ENCODE measurements at places on chromosomes 4 and X.
A peak's percentile ranks its signal among the peaks of the same experiment; 100 is the strongest.

GRCh38 chr4:10342866-10343265 is 114.4 kb downstream of the ZNF518B start:
- no peak for DNase-seq

DNA sequence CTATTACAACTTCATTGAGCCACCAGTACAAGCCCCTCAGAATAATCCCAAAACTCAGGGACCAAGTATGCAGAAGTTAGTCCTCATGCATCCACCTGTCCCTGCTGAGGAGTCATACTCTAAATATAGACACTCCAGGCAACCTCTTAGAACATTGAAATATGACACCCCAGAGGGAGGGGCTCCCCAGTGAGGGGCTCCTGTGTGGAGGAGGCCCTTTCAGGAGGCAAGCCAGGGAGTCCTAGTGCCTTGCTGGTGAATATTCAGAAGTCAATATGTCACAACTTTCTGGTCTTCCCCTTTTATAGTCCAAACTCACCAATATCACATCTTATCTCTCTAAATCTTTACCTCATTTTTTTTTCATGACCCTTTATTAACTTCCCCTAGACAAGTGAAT is 1.6 kb upstream of the ARMCX6 start:
- no peak for DNase-seq

DNA sequence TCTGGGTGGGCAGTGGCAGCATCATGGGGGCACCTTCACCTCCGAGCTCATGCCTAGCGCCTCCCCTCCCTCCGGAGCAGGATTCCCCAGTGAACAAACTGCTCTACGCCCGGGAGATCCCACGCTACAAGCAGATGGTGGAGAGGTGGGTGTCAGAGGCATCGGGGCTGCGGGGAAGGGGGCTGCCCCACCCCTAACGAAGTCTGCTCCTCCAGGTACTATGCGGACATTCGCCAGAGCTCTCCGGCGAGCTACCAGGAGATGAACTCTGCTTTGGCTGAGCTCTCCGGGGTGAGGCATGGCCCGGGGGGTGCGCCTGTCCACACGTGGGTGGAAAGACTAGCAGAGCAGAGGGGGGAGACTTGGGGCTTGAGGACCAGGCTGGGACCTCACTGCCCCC is 2.7 kb upstream of the SRPK3 start:
- DNase-seq, result no peak

- DNase-seq, result peak; percentile 27
Measured at GRCh38 chr4:10925996-10926395, 241.4 kb upstream of the CLNK start.

DNA sequence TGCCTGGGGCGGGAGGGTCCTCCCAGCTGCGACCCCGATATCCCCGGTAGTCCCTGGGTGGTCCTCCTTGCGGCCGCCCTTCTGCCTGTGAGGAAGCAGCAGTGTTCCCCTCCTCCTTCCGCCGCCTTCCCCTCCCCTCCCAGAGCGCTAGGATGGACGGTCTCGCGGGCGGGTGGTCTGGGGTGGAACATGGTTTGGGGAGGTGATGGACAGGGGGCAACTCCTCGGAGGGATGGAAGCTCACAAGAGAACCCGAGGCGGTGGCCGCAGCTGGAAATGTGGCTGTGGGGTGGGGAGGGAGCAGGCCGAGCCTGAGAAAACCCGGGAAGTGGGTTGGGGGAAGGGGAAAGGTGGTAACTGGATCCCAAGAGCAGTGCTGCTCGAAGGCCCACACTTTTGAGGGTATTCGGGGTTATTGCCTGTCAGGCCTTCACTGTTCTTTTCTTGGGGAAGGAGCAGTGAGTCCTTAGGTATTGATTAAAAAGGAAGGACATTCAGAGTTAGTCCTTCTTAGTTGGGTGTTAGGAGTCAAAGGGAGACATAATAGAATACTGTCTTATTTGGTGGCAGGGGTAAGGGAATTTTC is 581 bp downstream of the UBE2K start:
- peak; percentile 45 for DNase-seq

DNA sequence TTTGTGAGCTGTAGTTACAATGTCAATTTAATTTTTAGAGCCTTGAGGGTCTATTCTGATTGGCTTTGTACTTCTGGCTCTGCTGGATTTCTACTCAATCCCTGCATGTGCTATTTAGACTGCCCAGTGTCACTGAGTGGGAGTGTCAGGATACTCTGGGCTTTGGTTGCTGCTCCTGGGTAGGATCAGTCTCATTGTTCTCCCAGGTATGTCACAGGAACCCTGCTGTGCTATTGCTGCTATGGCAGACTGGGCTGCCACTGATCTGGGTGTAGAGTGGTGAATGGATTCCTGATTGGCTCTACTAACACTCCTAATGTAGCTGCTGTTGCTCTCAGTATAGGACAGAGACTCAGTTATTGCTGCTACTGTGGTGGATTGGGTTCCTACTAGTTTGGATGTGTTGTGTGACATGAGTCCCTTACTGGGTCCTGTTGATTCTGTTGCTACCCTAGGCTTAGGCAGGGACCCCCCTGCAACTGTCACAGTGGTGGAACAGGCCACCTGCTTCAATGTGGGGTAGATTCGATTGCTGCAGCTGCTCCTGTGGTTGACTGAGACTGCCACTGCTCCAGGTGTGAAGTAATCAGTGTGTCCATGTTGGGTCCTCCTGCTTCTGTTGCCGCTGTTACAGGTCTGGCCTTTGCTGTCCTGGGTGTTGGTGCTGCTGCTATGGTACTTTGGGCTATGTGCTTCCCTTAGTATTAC is 707.8 kb upstream of the AMOT start:
- no peak for DNase-seq

DNA sequence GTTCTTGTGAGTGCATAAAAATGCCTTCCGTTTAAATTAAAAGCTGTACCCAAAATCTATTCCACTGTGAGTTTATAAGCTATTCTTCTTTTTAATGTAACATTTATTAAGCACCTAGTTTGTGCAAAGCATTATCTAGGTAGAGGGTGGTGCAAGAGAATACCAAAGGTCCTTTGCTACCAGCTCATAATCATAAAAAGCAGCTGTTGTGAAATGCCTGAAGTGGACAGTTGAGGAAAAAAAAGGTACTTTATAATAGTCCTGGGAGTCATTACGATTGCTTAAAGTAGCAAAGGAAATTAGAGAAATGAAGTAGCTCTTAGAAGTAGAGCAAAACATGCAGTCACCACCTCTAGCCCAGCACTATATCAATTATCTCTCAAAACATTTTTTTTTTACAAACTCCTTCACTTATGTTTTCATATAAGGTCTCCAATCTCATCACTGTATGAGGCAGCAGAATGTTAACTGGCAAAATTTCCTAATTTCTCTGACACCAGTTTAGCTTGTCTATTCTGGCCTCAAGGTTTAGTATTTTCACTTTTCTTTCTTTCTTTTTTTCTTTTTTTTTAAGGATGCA is 2.1 kb downstream of the MBNL3 start:
- no peak for DNase-seq

DNA sequence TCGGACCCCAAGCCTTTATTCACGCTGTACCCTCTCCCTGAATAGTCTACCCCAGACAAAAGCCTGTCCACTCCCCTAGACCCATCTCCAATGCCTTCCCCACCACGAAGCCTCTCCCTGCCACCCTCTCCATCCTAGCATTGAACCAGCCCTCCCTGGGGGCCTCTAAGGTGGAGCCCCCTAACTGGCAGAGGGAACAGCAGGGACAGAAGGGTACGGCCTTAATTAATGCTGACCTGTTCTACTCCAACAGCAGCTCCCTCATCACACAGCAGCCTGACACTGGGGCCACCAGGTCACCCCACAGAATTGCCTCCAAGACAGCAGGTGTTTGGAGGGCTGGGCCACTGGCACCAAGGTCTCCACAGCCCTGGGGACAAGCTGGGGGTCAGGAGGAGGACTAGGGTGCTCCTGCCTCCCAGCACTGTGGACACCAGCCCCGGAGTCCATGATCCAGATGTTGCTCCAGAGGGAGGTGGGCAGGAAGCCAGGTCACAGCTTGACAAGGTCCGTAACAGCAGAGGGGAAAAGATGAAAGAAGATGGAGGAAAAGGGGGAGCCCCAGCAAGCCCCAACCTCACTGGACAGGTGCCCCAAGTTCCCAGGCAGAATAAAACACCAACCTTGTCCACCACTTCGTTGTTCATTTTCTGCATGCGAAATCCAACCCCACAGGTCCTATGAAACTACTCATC is 3.7 kb downstream of the CRMP1 start:
- DNase-seq, result no peak

GRCh38 chrX:106780264-106780663 is 22.2 kb upstream of the TBC1D8B start:
- no peak for DNase-seq

- DNase-seq, result no peak
Measured at GRCh38 chr4:4474476-4474875, 67.4 kb downstream of the STX18 start.

GRCh38 chr4:14023036-14023435 is 395.5 kb upstream of the BOD1L1 start:
- no peak for DNase-seq

DNA sequence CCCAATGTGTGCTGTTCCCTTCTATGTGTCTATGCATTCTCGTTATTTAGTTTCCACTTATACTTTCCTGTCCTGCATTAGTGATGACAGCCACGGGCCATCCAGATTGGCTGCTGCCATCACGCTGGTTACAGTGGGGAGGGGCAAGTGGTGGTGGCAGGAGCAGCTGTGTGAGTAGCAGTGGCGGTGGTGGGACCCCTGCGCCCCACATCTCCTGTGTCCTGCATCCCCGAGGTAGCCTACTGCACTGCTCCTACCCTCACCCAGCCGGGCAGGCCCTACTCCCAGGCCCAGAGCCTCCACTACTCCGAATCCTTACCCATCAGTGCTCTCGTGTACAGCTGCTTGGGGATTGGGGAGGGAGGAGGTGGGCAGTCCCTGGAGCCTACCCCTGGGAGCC is 798.7 kb upstream of the AGA start:
- no peak for DNase-seq

GRCh38 chr4:149766135-149766534 is 49.5 kb downstream of the IQCM start:
- no peak for DNase-seq
